ENCODE measurements at places on chromosomes 6 and 20. TPM values are rescaled to one million over a fixed set of nuclear protein-coding genes. Genes with fewer than 3 reads are reported as not detected.

DNA sequence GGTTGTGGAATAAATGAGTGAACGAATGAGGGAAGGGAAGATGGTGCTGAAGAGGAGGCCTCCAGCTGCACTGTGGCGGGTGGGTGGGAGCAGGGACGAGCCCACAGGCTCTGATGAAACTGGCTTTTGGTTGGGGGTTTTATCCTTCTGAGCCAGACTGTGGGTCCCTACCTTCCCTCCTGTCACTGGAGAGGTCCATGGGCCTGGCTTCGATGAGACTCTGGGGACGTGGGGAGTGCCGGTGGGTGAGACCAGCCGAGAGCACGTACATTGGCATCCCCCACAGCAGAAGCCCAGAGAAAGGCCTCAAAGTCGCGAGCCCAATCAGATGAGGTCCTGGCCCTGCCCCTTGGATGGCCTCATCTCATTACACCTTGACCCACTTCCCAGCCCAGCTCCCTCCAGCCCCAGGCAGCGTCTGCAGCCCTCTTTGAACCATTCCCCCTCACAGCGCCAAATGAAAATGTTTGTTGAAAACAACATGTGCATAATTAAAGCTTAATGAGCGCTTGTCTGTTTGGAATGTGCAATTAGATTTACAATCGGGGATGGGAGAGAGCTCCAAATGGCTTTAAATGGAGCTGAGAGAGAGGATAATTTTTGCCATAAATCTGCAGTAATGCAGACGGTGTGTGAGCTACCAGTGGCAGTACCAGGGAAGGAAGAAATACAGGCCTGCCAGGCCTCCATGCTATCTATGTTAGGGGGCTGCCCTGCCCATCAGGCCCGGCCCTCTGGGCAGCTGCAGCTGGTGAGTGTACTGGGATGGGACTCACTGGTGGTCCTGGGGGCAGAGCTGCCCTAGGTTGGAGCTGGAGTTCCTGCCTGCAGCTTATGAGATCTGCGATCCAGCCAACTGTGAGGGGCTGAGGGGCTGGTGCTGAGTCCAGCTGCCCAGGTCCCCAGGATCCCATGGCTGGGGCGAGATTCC is 47.2 kb downstream of the TOX2 start:
- H3K4me1 ChIP-seq: peaks cover 20% of the 10 kb centered on the region
- no peak for DNase-seq
- no peak overlapping the region for H3K27ac ChIP-seq

The ERVFRD-1 gene
- not detected for total RNA-seq

The HLA-DRB5 gene
- total RNA-seq: 196 TPM

DNA sequence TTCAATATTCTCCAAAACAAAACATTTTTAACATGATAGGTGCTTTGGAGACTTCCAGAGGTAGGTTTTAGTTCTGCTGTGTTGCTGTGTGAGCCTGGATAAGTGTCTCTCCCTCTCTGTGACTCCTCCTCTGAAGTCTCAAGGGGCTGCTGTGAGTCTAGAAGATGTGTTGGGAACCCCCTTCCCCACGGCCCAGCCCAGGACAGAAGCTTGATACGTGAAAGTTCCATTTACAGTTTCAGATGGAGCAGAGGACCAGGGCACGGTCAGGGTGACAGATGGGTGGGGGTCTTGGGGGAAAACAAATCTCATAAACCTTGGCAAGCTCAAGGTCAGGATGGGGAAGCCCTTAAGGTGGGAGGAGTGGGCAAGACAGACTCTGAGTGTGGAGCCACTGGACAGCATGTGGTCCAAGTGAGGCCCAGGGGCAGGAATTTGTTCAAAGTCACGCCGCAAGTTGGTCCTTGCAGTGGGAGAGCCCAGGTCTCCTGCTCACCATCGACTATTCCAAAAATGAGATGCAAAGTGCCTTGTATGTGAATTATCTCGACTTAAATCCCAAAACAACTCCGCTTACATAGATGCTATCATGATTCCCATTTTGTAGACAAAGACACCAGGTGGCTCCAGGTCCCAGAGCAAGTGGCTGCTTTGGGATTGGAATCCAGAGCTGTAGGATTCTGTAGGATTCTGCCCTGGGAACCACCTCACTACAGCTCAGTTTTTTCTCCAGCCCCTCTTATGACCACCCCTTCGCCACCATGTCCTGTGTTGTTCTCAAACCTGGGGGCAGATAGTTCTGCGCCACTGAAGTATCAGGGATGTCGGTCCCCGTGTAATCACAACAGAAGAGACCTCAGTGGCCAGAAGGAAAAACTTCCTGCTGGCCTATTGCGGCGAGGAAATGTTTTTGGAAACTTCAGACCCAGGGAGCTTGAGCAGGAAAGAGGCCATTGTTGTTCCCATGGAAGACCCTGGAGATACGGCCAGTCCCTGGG is 1.9 kb downstream of the TGM2 start:
- no peak overlapping the region for H3K27ac ChIP-seq
- peaks cover 14% of the 10 kb centered on the region for H3K4me1 ChIP-seq
- H3K36me3 ChIP-seq: no peaks in the 10 kb centered on the region

DNA sequence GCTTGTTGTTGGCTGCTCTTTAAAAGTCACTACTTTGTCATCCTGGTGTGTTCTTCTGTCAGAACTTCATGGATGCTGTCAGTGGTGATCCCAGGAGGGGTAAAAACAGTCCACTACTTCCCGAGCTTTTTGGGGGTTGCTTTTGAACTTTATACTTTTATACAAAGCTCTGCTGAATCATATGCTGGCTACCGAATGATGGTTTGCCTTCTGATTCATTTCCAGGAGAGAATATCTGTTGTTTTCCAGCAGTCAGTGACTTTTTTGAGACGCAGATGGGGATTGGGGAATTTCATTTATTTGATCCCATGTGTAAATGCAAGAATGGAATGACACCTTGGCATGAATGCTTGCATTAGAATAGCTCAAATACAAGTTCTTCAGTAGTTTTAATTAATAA is 32.7 kb upstream of the COL10A1 start:
- no peaks in the 10 kb centered on the region for H3K27me3 ChIP-seq
- DNase-seq: no peak
- no peak overlapping the region for H3K4me3 ChIP-seq

- peaks cover 26% of the 10 kb centered on the region for H3K4me1 ChIP-seq
- H3K4me3 ChIP-seq: peak overlapping the region; percentile 88
- no peak for DNase-seq
- H3K36me3 ChIP-seq: peaks cover 8% of the 10 kb centered on the region
- no peaks in the 10 kb centered on the region for H3K27me3 ChIP-seq
- peak overlapping the region; percentile 80 for H3K27ac ChIP-seq
Observed at GRCh38 chr20:3847429-3847940, 851 bp downstream of the MAVS start.

GRCh38 chr6:71979911-71980310 is 93.6 kb downstream of the RIMS1 start:
- no peaks in the 10 kb centered on the region for H3K27me3 ChIP-seq
- H3K4me3 ChIP-seq: no peak overlapping the region
- H3K4me1 ChIP-seq: no peaks in the 10 kb centered on the region
- no peak overlapping the region for H3K27ac ChIP-seq
- no peaks in the 10 kb centered on the region for H3K36me3 ChIP-seq

DNA sequence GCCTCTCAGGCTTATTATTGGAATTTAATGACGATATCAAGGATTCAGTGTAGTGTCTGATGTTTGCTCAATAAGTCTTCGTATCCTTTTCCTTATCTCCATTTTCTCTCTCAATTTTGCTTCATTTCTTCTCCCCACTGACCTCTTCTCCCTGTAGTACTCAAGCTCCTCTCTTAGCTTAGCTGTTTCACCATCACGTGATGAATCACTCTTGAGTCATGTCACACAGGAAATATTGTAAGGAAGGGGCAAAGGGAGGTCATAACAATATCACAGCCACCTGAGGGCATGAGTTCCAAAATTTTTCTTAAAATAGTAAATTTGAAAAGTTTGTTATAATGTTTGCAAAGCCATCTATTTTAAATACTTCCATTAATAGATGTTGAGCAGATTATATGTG is 392.2 kb upstream of the MARCKS start:
- H3K27me3 ChIP-seq: no peaks in the 10 kb centered on the region
- H3K4me1 ChIP-seq: peaks cover 5% of the 10 kb centered on the region

- no peak overlapping the region for H3K4me3 ChIP-seq
- no peaks in the 10 kb centered on the region for H3K36me3 ChIP-seq
- no peak overlapping the region for H3K27ac ChIP-seq
Observed at GRCh38 chr20:38111366-38112232, 53.5 kb downstream of the TGM2 start.

DNA sequence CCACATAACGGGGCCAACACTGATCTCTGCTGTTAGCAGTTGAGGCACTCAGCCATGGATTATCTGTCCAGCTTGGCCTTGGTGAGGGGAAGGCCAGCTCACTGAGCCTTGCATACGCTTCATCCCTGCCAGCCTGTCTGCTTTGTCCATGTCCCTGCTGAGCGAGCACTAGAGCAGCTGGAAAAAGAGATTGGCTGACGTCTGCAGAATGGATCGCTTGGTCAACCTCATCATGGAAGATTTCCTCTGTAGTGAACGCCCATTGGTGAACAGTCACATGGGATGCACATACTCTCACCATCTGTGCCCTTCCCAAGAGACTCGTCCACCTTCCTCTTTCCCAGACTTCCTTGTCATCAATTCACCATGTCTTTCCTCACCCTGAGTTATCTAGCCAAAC is 26.9 kb downstream of the MUC22 start:
- no peak overlapping the region for H3K4me3 ChIP-seq
- peaks cover 12% of the 10 kb centered on the region for H3K27me3 ChIP-seq
- no peak for DNase-seq
- no peaks in the 10 kb centered on the region for H3K4me1 ChIP-seq
- H3K36me3 ChIP-seq: no peaks in the 10 kb centered on the region

The MLN gene
- total RNA-seq: not detected

DNA sequence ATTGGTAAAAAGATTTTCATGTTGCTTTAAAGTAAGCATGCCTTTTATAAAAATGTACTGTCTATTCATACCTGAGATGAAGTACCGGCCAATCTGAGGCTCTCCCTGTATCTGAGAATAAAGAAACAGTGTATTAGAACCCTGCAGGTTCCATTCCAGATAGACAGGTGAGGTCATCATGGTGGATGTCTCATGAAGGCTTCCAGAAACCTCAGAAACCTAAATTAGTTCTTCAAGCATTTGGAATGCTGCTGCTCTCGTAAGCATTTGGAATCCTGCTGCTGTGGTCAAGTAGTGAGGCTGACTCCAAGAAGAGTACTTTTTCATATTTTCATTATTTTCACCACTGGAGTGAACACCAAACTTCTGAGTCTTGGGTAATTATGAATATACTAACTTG is 642.3 kb downstream of the MAFB start:
- no peaks in the 10 kb centered on the region for H3K36me3 ChIP-seq
- H3K27me3 ChIP-seq: no peaks in the 10 kb centered on the region
- no peak for DNase-seq
- H3K27ac ChIP-seq: no peak overlapping the region
- H3K4me3 ChIP-seq: no peak overlapping the region

DNA sequence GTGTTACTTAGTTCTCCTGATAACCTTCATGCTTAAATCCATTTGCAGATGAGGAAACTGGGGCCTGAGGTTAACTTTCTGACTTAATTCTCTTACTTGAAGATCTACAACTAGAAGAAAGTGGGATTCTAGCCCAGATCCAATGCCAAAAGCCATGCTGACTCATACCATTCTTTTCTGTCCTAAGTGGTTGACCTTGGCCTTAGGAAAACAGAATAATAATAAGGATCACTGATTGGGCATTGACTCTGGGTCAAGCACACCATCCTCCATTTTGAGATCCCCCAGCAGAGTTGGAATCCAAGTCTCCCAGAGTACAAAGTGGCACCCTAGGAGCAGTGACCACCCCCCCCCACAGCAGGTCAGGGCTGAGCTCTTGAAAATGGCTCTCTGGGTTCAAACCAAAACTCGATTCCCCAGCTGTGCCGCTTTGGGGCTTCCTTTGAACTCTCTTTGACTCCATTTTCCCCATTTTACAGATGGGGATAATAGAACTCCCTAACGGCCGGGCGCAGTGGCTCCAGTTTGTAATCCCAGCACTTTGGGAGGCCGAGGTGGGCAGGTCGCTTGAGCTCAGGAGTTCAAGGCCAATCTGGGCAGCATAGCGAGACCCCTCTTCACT is 12.8 kb upstream of the ZNF217 start:
- H3K27ac ChIP-seq: no peak overlapping the region
- no peaks in the 10 kb centered on the region for H3K27me3 ChIP-seq
- DNase-seq: no peak
- no peaks in the 10 kb centered on the region for H3K36me3 ChIP-seq

- no peaks in the 10 kb centered on the region for H3K27me3 ChIP-seq
- no peak overlapping the region for H3K4me3 ChIP-seq
- H3K4me1 ChIP-seq: no peaks in the 10 kb centered on the region
- H3K27ac ChIP-seq: no peak overlapping the region
- peaks cover 17% of the 10 kb centered on the region for H3K36me3 ChIP-seq
Observed at GRCh38 chr6:111658462-111659154, 52.9 kb upstream of the TRAF3IP2 start.

- H3K27me3 ChIP-seq: no peaks in the 10 kb centered on the region
- peak overlapping the region; percentile 81 for H3K4me3 ChIP-seq
- no peak for DNase-seq
- peaks cover 91% of the 10 kb centered on the region for H3K4me1 ChIP-seq
- peaks cover 3% of the 10 kb centered on the region for H3K36me3 ChIP-seq
- H3K27ac ChIP-seq: peak overlapping the region; percentile 98
Observed at GRCh38 chr6:106702046-106702445, 72.7 kb downstream of the QRSL1 start.

DNA sequence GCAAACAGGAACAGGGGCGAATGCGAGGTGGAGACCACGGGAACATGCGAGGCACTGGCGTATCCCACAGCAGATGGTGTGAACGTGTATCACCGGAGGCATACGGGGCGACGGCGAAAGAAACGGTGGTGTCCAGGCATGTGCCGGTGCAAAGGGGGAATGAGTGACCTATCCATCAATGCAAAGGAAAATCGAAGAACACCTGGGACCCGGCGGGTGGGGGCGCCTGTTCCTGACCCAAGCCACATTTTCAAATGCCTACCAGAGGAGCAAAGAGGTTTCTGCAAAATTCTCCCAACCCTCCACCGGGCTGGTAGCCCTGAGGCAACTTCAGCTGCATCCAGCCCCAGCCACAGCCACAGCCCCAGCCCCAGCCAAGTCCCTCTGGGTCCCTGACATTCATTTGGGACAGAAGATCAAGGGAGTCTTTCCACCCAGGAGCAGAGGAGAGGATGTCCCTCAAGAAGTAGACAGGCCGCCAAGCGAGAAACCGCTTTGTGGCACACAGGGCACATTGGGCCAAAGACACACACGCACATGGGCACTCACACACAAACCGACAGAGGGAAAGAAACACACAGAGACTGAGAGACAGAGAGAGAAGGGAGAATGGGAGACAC is 164.0 kb upstream of the ZNF337 start:
- H3K4me1 ChIP-seq: peaks cover 52% of the 10 kb centered on the region
- peak overlapping the region; percentile 72 for H3K4me3 ChIP-seq
- no peak for DNase-seq
- no peak overlapping the region for H3K27ac ChIP-seq
- H3K27me3 ChIP-seq: peaks cover 70% of the 10 kb centered on the region

The KIF16B gene
- 9.1 TPM for total RNA-seq

The TFAP2A gene
- total RNA-seq: not detected

- no peak for DNase-seq
- H3K27me3 ChIP-seq: no peaks in the 10 kb centered on the region
- H3K4me1 ChIP-seq: no peaks in the 10 kb centered on the region
- no peak overlapping the region for H3K27ac ChIP-seq
- no peak overlapping the region for H3K4me3 ChIP-seq
- H3K36me3 ChIP-seq: no peaks in the 10 kb centered on the region
Observed at GRCh38 chr20:60172346-60172984, 214.2 kb downstream of the CDH26 start.

GRCh38 chr6:66555082-66555481 is 848.1 kb upstream of the EYS start:
- no peak overlapping the region for H3K4me3 ChIP-seq
- H3K36me3 ChIP-seq: no peaks in the 10 kb centered on the region
- no peaks in the 10 kb centered on the region for H3K27me3 ChIP-seq
- no peak overlapping the region for H3K27ac ChIP-seq

GRCh38 chr6:38501931-38502330 is 137.8 kb downstream of the BTBD9 start:
- H3K27ac ChIP-seq: no peak overlapping the region
- no peaks in the 10 kb centered on the region for H3K27me3 ChIP-seq
- no peak overlapping the region for H3K4me3 ChIP-seq
- no peaks in the 10 kb centered on the region for H3K36me3 ChIP-seq
- no peaks in the 10 kb centered on the region for H3K4me1 ChIP-seq

Measured in activated B cell treated with CpG ODN at 0.5 μM for 24 hours (primary cell).